ENCODE measurements at places on chromosomes 1 and 21. TPM values are rescaled to one million over a fixed set of nuclear protein-coding genes. Genes with fewer than 3 reads are reported as not detected.

The IGSF9 gene
- not detected for total RNA-seq

The OR10Z1 gene
- total RNA-seq: not detected

The FAM43B gene
- total RNA-seq: not detected

The RGS13 gene
- total RNA-seq: 0.14 TPM

The ARMH1 gene
- 0.71 TPM for total RNA-seq

The NBPF19 gene
- 14.2 TPM for total RNA-seq

The RUNX3 gene
- not detected for total RNA-seq

The CRYBG2 gene
- under 0.01 TPM for total RNA-seq

The ATP6V1G3 gene
- not detected for total RNA-seq

The CNR2 gene
- total RNA-seq: not detected

The NOS1AP gene
- not detected for total RNA-seq

The BLZF1 gene
- total RNA-seq: 21.5 TPM

The UBIAD1 gene
- total RNA-seq: 4.6 TPM

The FTCD gene
- total RNA-seq: 0.14 TPM

The C1orf94 gene
- not detected for total RNA-seq

The CAPN9 gene
- not detected for total RNA-seq

The ACTN2 gene
- total RNA-seq: 0.14 TPM

The AKR7A3 gene
- 0.37 TPM for total RNA-seq

The PADI2 gene
- not detected for total RNA-seq

The ARTN gene
- 0.18 TPM for total RNA-seq

The S100A11 gene
- 30.6 TPM for total RNA-seq

The KRTAP19-1 gene
- not detected for total RNA-seq

The SPRR2E gene
- total RNA-seq: not detected

The LIN28A gene
- total RNA-seq: not detected

The DENND2D gene
- 10.1 TPM for total RNA-seq

The SHISA4 gene
- total RNA-seq: 20.3 TPM

The ASCL5 gene
- not detected for total RNA-seq

The RSPO1 gene
- total RNA-seq: 0.74 TPM

The SPTA1 gene
- total RNA-seq: 0.18 TPM

All from smooth muscle cell of bladder (primary cell).